ENCODE measurements at places on chromosomes 7 and 10.

- DNase-seq, result no peak
Observed at GRCh38 chr7:117946151-117946633, 73.0 kb upstream of the CTTNBP2 start.

GRCh38 chr10:34028936-34029335 is 694.5 kb upstream of the NRP1 start:
- no peak for DNase-seq

DNA sequence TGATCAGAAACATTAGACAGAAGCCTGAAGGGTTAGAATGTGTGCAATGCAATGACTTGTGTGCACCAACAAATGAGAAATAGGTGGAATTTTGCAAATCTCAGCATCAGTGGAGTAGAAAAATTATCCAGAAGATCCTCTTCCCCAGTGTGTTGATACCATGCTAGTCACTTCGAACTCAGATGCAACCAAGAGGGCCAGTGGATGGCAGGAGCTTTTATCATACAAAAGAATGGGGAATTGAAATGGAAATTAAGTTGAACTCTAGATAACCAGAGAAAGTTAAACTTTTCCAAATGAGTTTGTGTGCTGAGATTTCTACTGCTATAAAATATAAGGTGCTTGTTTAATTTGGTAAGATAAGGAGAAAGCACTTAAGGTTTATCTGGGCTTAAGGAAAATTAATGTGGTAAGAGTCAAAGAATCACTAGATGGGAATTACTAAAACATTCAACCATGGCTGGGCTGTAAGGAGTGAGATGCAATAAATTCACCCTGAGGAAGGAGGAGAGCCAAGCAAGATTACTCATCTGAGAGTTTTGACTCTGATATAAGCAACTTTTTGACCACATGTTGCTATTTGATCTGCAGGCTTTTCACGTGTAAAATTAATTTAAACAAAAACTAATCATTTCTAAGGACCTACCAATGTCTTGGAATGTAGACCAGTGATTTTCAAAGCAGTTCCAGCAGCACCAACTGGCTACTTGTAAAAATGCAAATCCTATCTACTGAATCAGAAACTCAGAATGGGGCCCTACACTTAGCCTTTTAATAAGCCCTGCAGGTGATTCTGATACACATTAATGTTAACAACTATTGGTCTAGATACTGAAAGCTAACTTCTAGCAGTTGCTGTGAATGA is 113.2 kb downstream of the CDC14C start:
- DNase-seq, result no peak

- DNase-seq, result no peak
Observed at GRCh38 chr7:158751751-158752150, 47.1 kb upstream of the NCAPG2 start.

DNA sequence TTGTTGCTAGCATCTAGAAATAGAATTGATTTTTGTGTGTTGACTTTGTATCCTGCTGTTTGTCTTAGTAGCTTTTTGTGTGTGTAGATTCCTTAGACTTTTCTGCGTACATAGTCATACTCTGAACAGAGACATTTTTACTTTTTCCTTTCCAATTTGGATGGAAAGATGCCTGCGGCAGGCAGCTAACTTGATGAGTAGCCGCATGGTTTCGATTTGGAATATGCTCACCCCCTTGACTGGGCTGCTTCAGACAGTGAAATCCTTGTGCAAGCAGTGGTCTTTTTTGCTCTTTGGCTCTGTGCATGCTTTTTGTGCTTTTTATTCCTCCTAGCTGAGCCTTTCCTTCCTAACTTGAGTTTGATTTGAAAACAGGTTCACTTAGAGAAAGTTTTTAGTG is 71.8 kb downstream of the HHEX start:
- no peak for DNase-seq

- no peak for DNase-seq
Observed at GRCh38 chr10:86288695-86289576, 77.7 kb downstream of the GRID1 start.
